ENCODE measurements at places on chromosomes 5 and 9.
A peak's percentile ranks its signal among the peaks of the same experiment; 100 is the strongest.

- no peak for DNase-seq
These were observed 545.4 kb upstream of the TLE4 start for GRCh38 chr9:79026316-79026715.

- DNase-seq = no peak
These were observed 32.3 kb downstream of the GALNT12 start for GRCh38 chr9:98839724-98840123.

DNA sequence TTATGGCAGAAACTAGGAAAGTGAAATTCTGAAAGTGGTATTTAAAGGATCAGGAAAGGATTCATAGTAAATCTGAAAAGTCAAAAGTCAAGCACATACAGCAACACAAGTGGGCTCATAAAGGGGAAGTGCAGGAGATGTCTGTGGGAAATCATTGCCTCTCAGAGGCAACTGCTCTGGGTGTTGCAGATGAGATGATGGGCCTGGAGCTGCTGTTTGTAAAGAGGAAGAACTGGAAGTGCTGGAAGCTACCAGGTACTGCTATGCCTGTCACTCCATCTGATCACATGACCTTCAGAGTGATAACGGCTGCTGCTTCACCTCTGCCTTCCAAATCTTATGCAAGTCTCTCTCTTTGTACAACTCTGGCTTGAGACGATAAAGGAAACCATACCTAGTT, 55.9 kb downstream of the ADRB2 start:
- no peak for DNase-seq

DNA sequence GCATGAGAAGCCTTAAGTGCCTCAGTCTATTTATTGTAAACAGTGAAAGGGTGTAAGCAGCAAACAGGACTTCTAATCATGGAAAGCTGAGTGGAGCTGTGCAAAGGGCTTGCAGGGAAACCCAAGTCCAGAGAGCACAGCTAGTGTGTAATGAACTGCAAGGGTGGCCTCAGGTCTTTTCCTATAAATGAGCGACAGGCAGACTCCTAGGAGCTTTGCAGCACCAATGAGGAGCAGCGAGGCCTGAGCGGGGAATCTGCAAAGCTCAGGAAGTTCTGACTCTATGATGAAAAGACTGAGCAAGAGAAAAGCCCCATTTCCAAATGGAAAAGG, 250.1 kb upstream of the MAP3K1 start:
- DNase-seq = no peak

- no peak for DNase-seq
These were observed 102.2 kb upstream of the MIER3 start for GRCh38 chr5:57054135-57054534.

DNA sequence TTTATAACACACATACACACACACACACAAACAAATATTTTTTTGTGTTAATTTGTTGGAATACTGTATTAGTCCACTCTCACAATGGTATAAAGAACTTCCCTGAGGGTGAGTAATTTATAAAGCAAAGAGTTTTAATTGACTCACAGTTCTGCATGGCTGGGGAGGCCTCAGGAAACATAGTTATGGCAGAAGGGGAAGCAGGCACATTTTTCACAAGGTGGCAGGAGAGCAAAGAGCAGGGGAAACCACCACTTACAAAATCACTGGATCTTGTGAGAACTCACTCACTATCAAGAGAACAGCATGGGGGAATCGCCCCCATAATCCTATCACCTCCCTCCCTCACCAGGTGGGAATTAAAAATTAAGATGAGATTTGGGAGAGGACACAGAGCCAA, 205.4 kb upstream of the PTPRD start:
- DNase-seq = no peak

GRCh38 chr5:68268101-68268851, 52.7 kb downstream of the PIK3R1 start:
- DNase-seq = no peak

DNA sequence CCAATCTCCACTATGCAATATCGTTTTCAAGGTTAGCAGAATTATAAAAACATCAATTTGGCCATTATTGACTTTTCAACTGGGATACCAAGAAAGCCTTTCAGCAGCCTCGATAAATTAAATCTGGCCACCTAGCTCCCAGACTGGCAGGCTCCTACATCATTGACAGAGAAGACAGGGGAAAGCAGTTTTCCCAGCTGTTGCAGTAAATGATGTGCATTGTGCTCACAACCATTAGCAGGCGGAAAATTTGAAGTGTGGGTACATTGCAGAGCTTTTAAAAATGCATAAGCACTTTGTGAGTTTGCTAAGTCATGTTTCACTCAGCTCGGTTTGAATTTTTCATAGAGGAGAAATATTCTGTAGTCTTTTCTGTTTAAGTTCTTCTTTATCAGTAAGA, 297.9 kb downstream of the KCTD16 start:
- no peak for DNase-seq

GRCh38 chr5:39533749-39534148, 109.0 kb upstream of the DAB2 start:
- DNase-seq = no peak

- DNase-seq = no peak
These were observed 163.4 kb downstream of the RGS3 start for GRCh38 chr9:113626735-113627495.

- no peak for DNase-seq
These were observed 279.0 kb upstream of the TLE4 start for GRCh38 chr9:79292731-79293280.

GRCh38 chr5:108561416-108562204, 179.7 kb upstream of the FBXL17 start:
- DNase-seq = no peak

DNA sequence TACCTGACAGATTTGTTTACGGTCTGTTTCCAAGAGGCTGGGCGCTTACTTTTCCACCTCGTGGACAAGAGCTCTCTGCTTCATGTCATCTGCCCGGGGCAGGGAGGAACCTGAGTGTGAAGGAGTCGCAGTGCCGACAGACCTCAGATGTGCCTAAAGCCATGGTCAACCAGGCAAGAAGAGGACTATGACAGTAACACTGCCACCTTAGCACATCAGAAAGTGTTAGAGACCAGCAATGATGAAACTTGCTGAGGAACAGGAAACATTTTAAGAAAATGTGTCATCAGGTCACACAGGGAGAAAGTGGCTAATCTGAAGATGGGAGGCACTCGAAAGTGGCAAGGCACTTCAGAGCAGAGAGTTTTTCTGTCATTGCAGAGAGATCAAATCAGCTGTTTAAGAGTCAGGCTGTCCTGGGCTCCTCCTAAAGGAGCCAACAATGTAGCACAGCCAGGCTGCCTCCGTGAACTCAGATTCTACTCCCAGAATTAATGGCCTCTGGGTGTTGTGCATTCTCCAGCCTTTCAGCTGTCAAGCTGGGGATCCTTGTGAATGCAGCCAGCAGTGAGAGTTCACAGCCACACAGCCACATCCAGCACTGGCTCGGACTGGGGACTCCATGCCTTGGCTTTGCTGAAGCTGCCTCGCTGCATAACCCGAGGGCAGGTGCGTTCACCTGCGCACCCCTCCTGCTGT, 94.6 kb downstream of the RAPGEF1 start:
- no peak for DNase-seq

GRCh38 chr5:138455232-138455930, 9.9 kb upstream of the EGR1 start:
- no peak for DNase-seq

DNA sequence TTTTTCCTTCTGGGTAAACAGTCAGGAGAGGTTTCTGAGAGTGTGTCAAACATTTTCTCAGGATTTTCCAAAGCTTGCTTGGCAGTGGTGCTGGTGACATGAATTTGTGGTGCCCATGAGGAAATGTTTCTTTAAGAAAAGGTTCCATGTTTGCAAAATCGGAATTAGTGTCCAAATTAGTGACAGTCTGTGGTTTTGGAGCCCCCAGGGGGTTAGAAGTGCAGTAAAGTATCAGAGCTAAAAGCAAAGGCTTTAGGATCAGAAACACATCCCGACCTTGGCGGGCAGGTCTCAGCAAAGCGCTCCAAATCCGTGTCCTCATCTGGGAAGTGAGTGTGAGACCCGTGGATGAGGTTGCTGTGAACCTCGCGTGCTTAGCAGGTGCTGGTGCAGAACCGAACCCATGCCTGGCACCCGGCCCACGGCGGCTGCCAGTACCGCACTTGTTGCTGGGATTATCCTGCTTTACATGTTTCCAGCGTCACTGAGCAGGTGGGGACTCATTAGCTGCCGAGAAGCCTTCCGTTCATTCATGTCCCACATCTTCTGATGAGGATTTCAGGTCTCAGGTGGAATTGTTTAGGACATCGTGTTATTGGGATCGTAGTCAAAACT, 70.8 kb upstream of the COL5A1 start:
- no peak for DNase-seq

- DNase-seq = peak; percentile 70
These were observed 132.5 kb downstream of the HSD17B3 start for GRCh38 chr9:96169484-96169883.

- DNase-seq = no peak
These were observed 34.1 kb downstream of the ZMAT2 start for GRCh38 chr5:140734354-140734753.

- DNase-seq = no peak
These were observed 77.3 kb upstream of the LARP1 start for GRCh38 chr5:154677921-154678320.

DNA sequence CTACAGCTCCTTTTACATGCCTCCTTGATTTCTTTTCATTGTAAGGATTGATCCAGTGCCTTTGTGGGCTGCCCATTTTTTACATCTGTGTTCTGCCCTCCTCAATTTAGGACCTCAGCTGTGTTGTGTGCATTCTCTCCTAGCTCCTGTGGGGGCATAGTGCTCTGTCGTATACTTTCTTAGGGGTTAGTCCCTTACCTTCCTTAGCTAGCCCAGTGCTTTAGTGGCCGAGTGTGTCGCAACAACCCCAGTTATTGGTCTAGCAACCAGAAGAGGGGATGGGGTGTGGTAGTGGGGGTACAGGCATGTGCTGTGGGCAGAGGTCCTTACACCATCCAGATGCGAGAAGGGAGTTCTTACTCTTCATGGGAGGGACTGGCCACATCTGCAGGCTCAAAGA, 12.1 kb downstream of the MTRR start:
- no peak for DNase-seq
